Stimulated activated CD4-positive, alpha-beta T cell treated with anti-CD3 and anti-CD28 coated beads, Interleukin-1b, Interleukin-23, amount 100 ng/mL, for 24 hours (primary cell): ENCODE measurements at places on chromosomes 7 and 10.

- no peak for DNase-seq
Measured at GRCh38 chr10:133236401-133237240, 1.0 kb upstream of the VENTX start.

GRCh38 chr10:31383810-31384588, 65.0 kb downstream of the ZEB1 start:
- DNase-seq: no peak

- DNase-seq: no peak
Measured at GRCh38 chr10:124763267-124763666, 19.1 kb upstream of the FAM53B start.

- no peak for DNase-seq
Measured at GRCh38 chr7:123836656-123837055, 8.3 kb upstream of the HYAL4 start.

DNA sequence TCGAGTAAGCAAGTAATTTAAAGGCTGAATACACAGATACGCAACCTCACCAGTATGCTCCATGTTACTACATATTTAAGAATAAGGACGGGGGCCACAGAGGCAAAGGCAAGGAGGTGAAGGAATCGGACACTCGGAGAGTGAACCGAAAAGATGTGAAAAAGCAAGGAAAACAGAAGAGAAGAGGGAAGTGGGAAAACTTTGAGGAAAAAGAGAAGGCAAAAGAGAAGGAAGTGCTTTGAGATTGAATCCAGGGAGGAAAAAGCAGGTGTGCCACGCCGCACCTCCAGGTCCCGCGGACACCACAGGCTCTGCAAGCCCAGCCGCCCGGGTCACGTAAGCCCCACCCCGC, 367 bp upstream of the AVL9 start:
- no peak for DNase-seq

DNA sequence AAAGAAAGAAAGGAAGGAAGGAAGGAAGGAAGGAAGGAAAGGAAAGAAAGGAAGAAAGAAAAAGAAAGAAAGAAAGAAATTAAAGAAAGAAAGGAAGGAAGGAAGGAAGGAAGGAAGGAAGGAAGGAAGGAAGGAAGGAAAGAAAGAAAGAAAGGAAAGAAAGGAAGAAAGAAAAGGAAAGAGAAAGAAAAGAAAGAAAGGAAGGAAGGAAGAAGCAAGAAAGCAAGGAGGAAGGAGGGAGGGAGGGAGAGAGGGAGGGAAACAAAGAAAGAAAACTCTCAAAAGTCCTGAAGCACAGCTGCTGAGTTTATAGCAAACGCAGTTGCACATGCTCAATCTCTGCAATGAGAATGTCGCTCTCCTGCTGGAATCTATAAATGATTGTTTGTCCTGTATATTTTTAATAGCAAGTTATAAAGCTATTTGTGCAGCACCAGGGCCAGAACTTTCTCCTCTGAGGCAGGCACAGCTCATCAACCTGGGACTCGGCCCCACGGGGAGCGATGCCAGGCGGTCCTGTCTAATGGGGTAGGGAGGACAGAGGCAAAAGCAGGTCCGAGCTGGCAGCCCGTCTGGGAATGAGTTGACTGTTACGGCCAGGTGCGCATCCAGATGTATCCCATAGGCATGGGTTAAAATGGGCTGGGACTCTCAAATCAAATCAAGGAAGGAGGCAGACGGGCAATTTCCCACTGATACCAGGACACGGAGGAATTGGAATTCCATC, 118.0 kb upstream of the PFKP start:
- DNase-seq: no peak

DNA sequence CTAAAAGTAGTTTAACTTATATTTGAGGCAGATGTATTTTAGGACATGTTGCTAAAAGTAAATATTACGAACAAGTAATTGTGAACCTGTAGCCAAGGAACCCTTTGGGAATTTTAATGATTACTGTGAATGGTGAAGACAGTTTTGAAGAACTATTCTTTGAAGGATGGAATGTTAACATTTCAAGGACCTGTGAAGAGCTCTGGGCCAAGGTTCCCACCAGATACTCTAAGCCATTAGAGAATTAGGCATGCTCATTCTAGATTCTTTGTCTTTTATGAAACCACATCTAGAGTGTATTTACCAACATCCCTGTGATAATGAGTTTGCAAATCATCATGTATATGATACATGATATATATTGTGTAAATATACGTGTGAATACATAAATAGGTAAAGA, 99.8 kb downstream of the SEPTIN7 start:
- DNase-seq: no peak

- no peak for DNase-seq
Measured at GRCh38 chr10:24879861-24880260, 72.5 kb downstream of the PRTFDC1 start.

GRCh38 chr10:75079436-75080083, 31.9 kb upstream of the SAMD8 start:
- DNase-seq: no peak

DNA sequence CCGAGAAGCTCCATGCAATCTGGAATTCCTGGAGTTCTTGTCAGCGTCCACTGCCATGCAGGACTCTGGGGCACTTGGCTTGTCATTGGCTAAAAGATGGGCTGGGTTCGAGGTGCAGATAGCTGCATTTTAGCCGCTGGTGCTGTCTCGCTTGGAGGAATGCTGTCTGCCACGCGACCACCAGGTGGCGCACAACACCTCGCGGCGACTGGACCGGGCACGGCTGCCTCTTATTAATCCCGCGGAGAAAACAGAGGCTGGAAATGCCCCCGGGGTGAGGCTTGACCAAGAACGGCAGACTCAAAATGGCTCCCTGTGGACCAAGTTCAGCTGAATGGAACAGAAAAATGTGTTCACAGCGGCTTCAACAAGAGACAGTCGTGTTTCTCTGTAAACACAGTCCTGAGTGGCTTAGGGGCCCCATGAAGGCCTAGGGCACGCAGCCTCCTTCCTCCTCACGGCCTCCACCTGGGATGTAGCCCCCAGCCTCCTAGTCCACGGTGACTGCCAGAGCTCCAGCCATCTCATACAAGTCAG, 46.2 kb downstream of the AOC1 start:
- DNase-seq: peak; percentile 71

DNA sequence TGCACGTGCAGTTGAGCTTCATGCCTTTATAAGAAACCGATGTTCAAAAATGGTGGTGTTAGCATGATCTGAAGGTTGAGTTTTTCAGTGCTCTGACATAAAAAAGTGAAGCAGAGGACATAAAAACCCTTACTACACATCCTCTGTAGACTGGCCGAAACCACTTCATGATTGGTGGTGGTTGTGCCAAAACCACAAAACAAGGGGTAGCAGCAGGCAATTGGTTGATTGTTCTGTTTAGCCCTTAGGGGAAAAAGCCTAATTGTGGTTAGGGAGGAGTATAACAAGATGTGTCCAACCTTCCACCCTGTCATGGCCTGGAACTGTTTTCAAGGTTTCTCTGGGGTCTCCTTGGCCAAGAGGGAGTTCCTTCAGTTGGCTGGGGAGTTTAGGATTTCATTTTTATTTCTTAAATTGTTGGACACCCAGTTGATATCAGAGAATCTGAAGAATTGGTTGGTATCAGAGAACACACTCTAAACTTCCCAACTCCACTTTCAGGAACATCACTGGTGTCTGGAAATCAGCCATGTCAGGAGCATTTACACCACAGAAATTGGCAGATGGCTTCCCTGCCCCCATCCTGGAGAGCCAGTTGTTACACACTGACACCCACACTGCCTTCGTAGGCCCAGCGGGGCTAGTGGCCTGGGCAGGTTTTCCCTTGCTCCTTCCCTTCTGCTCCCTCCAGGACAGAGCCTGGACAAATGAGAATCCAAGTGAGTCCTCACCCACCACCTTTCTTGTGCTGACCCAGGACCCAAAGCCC, 18.8 kb downstream of the MRPS24 start:
- no peak for DNase-seq

- no peak for DNase-seq
Measured at GRCh38 chr7:139232904-139233303, 1.9 kb downstream of the UBN2 start.

- DNase-seq: no peak
Measured at GRCh38 chr10:132627666-132628531, 90.3 kb downstream of the INPP5A start.

- DNase-seq: no peak
Measured at GRCh38 chr10:659688-660141, 29.8 kb downstream of the DIP2C start.

GRCh38 chr7:55508221-55509011, 63.9 kb downstream of the VOPP1 start:
- no peak for DNase-seq

DNA sequence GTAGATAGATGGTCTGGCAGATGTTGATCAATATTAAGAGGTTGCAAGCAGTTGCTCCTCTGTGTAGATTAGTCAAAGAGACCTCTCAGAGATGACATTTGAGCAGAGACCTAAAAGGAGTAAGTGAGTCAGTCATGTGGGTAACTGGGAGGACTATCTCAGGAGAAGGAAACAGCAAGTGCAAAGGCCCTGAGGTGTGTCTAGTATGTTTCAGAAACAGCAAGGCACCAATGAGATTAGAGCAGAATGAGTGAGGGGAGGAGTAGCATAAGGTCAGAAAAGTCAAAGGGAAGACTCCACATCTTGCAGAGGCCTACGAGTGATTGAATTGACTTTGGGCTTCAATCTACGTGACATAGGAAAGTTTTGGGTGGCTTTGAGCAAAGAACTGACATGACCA, 89.8 kb upstream of the COL1A2 start:
- no peak for DNase-seq

GRCh38 chr10:12107781-12108180, 21.7 kb upstream of the SEC61A2 start:
- DNase-seq: no peak

GRCh38 chr7:50359995-50360925, 55.7 kb downstream of the IKZF1 start:
- DNase-seq: no peak

DNA sequence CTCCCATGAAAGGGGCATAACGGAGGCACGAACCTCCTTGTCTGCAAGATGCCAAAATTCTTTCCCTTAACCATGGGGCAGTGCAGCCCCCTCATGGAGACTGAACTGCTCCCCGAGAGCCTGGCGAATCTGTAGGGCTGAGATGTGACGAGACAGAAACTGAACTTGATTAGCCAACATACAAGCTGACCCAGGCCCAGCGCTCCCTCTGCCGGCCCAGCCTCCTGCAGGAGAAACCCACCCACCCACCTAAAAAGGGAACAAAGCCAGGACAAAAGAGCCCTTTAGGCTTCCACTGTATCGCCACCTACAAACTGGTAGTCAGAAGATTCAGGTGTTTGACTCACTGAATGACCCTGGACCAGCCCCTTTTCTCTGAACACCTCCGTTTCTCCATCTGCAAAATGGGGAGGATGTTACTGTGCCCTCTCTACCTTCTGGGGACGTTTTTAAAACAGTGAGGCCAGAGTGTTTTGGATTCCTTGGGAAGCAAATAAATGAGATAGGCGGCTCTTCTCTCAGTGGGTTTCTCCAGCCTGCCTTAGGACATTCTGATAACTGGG, 58.4 kb downstream of the C10orf105 start:
- DNase-seq: no peak

DNA sequence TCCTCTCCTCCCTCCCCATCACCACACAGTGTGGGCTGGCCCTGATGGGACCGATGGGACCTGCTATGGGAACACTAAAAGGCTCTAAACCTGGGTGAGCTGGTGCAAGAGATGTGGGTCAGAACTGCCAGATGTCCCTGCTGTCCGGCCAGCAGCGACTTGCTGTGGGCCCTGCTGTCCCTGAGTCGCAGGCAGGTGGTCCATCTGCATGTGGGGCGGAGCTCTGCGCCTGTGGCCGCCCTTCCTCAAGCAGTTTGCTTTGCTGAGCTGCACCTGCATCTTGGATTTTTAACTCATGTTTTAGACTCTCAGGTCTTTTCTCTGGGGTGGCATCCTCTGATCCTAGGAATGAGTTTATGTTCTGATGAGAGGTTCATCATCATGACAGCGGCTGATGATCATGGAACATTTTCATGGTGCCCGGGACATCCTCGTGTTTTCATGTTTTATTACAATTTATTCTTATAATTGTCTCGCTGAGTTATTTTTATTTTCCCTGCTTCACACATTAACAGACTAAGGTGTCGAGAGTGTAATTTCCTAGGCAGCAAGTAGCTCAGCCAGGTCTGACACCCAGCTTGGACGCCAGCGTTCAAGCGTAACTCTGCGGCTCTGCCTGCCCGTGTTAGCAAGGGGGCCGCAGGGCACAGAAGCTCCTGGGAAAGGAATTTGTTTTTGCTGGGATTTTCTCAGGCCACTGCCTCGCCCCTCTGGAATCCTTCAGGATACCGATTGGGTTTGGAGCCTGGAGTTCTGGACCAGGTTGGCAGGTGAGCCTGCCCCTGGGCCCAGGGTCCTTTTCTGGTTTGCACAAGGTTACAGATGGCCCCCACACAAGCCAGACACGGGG, 615.2 kb upstream of the FOXK1 start:
- DNase-seq: no peak
